IMR-90 (cell line): ENCODE measurements at places on chromosomes 12 and 14. TPM values are rescaled to one million over a fixed set of nuclear protein-coding genes. Genes with fewer than 3 reads are reported as not detected.

Gene CLEC9A
- not detected in 2 replicates for total RNA-seq

Gene OTOGL
- 0.18 and 0.28 TPM in 2 replicates for total RNA-seq

Gene RASAL1
- not detected in 2 replicates for total RNA-seq

Gene KRT6B
- total RNA-seq = not detected in 2 replicates

Gene FAM90A1
- under 0.01 TPM in 1 of 2 replicates, not detected in the other for total RNA-seq

Gene C12orf54
- not detected in 2 replicates for total RNA-seq

Gene C3AR1
- 0.28 and 0.36 TPM in 2 replicates for total RNA-seq

GRCh38 chr12:91978143-91978542, 167.5 kb downstream of the BTG1 start:
- peak; percentile 73 for DNase-seq

DNA sequence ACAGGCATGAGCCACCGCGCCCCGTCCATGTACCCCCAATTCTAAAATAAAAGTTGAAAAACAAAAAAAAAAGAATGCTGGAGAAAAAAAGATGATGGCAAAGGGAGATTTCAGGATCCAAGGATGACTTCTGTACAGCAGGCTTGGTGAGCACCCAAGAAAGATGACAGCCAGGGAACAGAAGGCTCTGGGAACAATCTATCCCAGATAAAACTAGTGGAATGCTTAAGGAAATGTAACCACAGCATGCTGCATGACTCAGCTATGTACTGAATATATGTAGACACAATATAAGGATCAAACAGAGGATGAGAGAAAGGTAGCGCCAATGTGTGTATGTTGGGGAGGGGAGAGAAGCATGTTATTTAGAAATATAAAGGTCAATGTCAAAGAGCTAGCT, 123.7 kb upstream of the TMTC1 start:
- no peak for DNase-seq

DNA sequence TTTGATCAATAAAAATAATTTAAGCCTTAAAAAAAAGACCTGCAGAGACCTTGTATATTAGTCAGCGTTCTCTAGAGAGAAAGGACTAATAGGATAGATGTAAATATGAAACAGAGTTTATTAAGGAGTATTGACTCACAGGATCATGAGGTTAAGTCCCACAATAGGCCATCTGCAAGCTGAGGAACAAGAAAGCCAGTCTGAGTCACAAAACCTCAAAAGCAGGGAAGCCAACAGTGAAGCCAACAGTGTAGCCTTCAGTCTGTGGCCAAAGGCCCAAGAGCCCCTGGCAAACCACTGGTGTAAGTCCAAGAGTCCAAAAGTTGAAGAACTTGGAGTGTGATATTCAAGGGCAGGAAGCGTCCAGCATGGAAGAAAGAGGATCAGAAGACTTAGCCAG, 66.3 kb downstream of the TBX5 start:
- peak; percentile 90 for DNase-seq

- no peak for DNase-seq
These were observed 38.0 kb downstream of the PTGER2 start for GRCh38 chr14:52352061-52352491.

DNA sequence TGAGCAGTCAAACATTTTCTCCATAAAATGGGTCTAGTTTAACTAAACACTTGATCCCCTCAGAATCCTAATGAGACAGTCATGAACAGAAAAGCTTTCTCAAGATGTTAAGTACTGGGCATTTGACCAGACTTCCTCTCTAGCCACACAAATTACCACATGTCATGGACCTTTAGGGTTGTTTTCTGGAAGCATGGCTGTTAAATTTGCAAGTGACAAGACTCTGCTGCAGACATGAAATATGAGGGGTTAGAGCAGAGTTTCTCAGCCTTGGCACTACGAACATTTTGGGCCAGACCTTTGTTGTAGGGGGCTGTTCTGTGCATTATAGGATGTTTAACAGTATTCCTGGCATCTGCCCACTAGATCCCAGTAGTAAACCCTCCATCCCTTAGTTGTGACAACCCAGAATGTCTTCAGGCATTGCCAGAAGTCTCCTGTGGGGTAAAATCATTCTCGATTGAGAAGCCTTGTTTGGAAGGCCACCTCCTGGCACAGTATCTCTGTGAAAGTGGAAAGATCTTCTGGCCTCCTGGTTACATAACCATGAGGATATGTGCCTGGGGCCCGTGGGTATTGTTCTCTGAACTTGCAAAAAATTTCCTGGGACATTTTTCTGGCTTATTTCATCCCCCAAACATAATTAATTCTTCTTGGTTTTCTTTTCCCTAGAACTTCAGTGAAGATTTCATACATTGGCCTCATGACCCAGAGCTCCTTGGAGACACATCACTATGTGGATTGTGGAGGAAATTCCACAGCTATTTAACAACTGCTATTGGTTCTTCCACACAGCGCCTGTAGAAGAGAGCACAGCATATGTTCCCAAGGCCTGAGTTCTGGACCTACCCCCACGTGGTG, 4.3 kb downstream of the TMEM106C start:
- peak; percentile 17 for DNase-seq

DNA sequence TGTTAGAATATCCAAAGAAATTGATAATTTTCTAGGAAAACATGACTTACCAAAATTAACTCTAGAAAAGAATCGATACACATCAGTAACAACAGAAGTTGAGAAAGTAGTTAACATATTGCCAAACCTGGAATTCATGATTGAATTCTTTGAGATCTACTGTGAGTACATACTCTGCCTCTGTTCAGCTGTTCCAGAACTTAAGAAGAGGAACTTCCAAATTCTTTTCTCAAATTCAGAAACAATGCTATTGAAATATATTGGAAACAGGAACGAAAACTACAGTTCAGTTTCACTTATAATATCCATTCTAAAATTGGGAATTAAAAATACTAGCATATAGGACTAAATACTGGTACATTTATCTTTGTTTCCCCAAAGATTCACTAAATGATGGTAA, 57.9 kb downstream of the MARK3 start:
- DNase-seq = no peak

GRCh38 chr12:12891080-12891880, at the start of gene GPRC5A:
Gene GPRC5A, plus strand, starts transcription at chr12:12891562. Its CDS starts 16,688 bp downstream, at chr12:12908250.
- DNase-seq = peak; percentile 98

DNA sequence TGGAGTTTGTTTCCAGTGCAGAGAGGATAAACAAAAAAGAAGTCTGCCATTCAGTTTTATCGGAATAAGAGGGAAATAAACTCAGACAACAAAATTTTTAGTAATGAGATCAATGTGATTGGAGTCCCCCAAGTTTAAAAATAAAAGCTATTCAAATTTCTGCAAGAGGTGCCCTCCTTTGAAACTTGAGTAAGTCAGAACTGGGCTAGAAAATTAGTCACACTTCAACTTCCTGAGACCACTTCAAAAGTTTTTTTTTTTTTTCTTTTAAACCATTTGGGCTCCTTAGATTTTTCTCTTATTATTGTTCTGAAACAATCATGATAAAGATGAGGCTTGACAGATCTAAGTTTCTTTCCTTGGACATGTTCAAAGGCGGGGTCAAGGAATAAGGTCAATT, 3.2 kb downstream of the DACT1 start:
- no peak for DNase-seq

- no peak for DNase-seq
These were observed 88.8 kb downstream of the NAV3 start for GRCh38 chr12:77919450-77919849.

DNA sequence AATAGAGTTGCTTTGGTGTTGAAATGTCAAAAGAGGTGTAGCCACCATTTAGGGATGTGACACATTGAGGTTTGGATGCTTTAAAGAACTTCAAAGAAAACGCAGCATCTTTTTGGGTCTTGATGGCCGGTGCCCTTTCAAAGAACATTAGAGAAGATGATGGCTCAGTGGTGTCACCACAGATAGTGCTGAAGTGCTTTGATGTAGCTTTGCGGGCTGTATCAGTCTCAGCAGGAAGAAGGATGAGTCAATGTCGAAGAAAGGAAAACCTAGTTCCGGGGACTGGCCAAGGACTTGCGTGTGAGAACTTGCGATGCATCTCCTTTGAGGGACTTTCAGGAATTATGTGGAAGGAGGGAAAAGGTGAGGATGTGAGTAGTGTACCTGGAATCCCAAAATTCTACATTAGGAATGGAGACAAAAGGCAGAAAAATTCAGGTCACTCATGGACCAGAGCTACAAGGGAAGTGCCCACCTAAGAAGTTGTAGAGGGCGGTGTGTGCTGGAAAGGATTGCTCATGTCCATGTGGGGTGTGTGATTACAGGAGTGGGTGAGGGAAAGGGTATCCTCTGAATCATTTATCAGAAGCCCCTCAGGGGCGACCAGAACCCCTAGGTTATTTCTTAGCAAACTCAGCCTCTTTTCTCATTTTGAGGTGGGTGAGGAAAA, 39.7 kb upstream of the GZMB start:
- no peak for DNase-seq

DNA sequence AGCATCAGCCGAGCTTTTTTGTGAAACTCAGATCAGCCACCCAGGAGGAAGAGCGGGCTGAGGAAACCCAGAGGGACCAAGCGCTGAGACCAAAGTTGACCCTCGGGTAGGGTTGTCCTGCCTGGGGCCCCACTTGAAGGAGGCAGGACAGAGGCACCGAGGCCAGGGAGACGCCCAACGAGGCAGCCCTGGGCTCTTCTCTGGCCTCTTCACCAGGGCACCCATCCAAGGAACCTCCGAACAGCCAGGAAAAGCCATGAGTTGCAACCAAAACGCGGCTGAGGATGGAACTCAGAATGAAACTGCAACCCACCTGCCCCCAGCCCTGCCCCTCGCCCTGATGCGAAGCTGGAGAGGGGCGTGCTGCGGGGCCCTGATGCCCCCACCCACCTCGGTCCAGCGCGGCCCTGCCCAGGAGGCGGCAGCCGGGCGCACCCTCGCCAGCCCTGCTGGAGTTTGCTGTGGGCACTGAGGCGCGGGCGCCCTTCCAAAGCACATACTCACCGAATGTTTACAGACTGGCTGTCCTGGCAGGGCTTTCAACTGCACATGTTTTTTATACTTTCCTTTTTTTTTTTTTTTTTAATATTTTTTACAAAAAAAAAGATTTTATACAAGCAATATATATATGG, 41.9 kb downstream of the JDP2 start:
- DNase-seq = no peak

GRCh38 chr12:51171884-51172514, 936 bp downstream of the TFCP2 start:
- peak; percentile 48 for DNase-seq

GRCh38 chr12:13627536-13627935, 353.9 kb downstream of the GRIN2B start:
- DNase-seq = no peak

GRCh38 chr12:2299206-2299605, 246.4 kb downstream of the CACNA1C start:
- DNase-seq = no peak

GRCh38 chr12:65330331-65330730, 51.8 kb downstream of the MSRB3 start:
- peak; percentile 69 for DNase-seq

- peak; percentile 33 for DNase-seq
These were observed 112.3 kb upstream of the KRR1 start for GRCh38 chr12:75623631-75624154.

DNA sequence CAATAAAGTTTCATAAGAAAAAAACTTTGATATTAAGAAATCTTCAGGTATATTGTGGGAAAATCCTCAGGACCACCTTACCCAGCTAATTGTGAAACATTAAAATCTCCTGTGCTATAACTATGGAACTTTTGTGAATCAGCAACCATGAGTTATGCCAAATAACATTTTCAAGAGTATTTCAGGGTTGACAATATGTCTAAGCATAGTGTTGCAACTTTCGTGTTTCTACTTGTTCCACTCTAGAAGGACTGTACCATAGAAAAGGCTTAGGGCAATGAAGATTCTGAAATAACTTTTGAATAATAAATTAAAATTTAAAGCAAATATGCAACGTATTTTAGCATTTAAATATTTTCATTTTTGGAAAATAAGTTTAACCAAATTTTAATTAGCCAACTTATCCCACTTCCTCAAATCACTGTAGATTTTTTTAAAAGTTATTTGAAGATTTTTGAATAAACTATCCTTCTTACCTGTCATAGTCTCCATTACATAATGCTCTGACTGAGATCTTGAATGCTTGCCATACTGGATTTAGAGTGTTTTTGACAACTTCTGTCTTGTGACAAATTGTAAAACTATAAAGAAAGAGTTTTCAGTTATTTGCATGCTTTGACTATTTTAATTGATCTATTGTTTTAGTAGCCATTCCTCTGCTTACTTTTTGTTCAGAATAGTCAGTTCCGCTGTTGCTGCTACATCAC, 143.6 kb downstream of the CPNE8 start:
- DNase-seq = no peak

DNA sequence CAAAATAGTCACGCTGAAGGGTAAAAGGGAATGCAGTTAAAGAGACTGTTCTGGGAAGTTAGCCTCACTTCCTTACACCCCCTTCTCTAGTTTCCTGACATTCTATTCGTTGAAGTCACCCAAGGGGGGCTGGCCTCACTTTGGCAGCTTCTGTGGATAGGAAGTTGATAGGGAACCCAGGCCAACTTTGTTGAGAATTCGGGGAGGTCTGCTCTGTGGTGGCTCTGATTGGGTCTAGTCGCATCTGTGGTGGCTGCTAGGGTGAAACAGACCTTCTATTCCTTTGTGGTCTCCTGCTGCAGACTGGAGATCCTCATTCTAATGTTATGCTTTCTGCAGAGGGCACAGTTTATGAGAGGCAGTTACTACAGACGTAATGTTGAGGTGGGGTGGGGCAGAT, 28.8 kb upstream of the GZMB start:
- DNase-seq = no peak
